ENCODE measurements at places on chromosomes 4 and X. TPM values are rescaled to one million over a fixed set of nuclear protein-coding genes. Genes with fewer than 3 reads are reported as not detected.

Gene SHOX
- total RNA-seq: not detected

Gene BMX
- not detected for total RNA-seq

Gene CPZ
- total RNA-seq: 0.75 TPM

GRCh38 chrX:131305926-131306325 lies 16.8 kb upstream of the IGSF1 start:
- no peak overlapping the region for H3K27ac ChIP-seq
- H3K36me3 ChIP-seq: no peaks in the 10 kb centered on the region
- no peaks in the 10 kb centered on the region for H3K27me3 ChIP-seq
- DNase-seq: no peak

- no peaks in the 10 kb centered on the region for H3K4me1 ChIP-seq
- H3K4me3 ChIP-seq: no peak overlapping the region
- H3K27ac ChIP-seq: no peak overlapping the region
- no peaks in the 10 kb centered on the region for H3K27me3 ChIP-seq
- DNase-seq: no peak
Measured at GRCh38 chrX:118199997-118200396, 83.4 kb upstream of the KLHL13 start.

DNA sequence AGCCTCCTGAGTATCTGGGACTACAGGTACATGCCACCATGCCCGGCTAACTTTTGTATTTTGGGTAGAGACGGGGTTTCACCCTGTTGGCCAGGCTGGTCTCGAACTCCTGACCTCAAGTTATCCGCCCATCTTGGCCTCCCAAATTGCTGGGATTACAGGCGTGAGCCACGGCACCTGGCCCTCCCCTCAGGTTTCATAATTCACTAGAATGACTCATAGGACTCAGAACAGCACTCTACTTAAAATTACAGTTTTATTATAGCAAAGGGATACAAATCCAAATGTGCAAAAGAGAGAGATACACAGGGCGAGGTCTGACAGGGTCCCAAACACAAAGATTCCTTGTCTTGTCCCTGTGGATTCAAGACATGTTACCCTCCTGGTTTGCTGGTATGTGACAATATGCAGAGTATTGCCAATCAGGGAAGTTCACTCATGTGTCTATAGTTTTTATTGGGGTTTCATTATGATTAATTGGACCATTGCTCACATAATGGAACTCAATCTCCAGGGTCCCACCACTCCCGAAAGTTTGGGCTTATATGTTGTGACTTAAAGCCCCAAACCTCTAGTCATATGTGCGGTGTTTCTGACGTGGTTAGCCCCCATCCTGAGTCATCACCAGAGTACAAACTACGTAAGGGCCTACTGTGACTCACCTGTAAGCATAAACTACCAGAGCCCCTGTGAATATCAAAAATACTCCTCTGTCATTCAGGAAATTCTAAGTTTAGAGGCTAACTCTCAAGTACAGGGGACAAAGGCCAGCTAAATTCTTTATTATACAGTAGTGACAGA lies 5.2 kb downstream of the YIPF6 start:
- peaks cover 30% of the 10 kb centered on the region for H3K36me3 ChIP-seq
- H3K27me3 ChIP-seq: no peaks in the 10 kb centered on the region
- peaks cover 48% of the 10 kb centered on the region for H3K4me1 ChIP-seq
- H3K27ac ChIP-seq: peak overlapping the region; percentile 56
- no peak overlapping the region for H3K4me3 ChIP-seq
